ENCODE measurements at places on chromosomes 12 and 14.

DNA sequence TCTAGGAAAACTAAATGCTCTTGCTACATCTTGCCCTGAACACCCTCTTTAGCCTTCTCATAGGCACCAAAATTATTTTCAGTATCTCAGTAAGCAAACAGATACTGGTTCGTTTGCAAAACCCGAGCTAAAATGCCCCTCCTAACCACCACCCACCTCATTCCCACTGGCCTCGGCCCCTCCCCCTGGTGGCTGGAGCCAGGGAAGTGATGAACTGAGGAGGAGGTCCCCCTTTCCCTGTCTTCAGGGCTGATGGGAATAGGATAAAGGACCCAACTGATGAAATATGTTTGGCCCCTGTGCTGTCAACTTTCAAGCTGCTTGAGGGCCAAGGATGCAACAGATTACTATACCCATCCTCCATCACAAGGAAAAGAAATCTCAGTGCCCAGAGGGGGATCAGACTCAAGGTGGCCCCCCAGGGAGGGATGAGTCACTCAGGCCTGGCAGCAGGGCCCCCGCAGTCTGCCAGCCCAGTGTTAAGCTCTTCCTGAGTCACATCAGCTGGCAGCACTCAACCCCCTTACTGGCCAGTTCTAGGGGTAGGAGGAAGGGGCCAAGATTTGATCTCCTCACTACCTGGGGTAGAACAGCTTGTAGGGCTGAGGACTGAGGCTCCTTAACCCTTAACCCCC is 1.7 kb downstream of the ANKRD52 start:
- no peak for DNase-seq

GRCh38 chr14:98769326-98769725 is 502.7 kb downstream of the BCL11B start:
- no peak for DNase-seq

- no peak for DNase-seq
Observed at GRCh38 chr14:90438841-90439240, 42.0 kb downstream of the CALM1 start.

- no peak for DNase-seq
Observed at GRCh38 chr12:122004633-122005071, 17.0 kb upstream of the BCL7A start.

DNA sequence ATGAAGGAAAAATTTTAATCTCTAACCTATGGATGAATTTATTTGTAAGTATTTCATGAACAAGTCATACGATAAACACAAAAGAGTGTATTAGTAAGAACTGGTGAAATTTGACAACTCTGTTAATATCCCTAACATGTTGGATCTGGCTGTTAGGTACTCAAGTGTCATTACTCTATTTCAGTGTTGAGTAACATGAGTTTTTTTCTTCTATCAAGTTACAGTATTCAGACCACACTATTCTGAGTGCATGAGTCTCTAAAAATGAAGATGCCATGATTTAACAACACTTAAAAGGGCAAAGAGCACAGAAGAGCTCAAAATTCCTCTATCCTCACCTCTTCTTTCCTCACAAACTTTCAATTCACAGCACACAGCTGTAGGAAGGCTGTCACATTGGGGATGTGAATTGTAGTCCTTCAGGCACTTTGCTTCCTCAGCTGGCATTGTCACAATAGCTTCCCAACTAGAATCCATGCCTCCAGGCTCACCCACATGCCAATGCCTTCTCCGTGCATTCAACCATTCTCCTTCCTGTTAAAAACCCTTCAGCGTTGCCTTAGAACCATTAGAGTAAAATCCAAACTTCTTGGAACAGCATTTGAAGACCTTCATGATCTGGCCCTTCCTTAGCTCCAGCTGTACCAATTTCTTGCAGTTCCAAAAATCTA is 73.7 kb upstream of the DBX2 start:
- DNase-seq, result no peak

DNA sequence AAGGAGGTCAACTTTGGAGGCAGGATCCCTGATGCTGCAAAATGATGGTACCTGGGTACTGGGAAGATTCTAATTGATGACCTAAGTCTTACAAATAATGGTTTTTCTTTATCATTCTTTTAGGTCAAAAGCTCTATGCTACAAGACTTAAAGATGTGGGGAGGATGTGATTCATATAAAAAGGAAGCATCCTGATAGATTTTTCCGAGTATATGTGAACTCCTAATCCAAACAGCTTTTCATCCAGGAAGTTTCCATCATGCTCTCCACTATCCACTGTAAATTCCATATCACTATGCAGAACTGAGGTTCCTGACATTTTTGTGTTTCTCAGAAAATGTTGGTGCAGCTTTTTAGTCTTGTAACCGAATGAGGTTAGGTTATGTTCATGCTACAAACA is 293.2 kb downstream of the PAWR start:
- no peak for DNase-seq

- DNase-seq, result no peak
Observed at GRCh38 chr12:126084480-126084879, 1019.2 kb downstream of the AACS start.

GRCh38 chr12:124392667-124393413 is 97.9 kb downstream of the RFLNA start:
- no peak for DNase-seq

DNA sequence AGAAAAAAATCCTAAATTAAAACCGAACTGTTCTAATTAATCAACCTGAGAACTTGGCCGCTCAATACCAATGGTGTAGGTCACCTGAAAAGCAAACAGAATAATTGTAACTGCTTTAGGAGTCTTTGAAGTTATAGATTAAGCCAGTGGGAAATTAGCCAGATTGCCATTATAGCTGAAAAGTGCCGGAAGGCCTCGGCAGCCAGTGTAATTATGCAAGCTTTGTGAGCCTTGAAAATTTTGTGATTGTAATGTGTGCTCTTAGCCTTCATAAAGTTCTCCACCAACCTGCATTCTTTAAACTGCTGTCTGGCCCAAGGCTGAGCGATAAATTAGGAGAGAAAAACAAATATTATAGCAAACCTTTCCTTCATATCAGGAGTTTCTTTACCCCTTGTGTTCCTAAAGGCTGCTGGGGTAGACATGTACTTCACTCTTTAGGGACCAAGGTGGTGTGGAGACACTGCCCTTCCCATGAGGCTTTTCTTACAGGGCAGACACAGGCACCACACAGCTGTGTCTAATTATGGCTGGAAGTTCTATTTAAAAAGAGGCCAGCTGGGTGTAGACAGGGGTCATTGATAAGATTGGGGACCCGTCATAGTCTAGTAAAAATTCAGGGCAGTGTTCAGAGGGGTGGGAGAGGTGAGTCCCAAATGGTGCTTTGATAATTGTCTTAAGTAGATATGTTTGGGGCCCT is 991.2 kb downstream of the FLRT2 start:
- DNase-seq, result no peak

DNA sequence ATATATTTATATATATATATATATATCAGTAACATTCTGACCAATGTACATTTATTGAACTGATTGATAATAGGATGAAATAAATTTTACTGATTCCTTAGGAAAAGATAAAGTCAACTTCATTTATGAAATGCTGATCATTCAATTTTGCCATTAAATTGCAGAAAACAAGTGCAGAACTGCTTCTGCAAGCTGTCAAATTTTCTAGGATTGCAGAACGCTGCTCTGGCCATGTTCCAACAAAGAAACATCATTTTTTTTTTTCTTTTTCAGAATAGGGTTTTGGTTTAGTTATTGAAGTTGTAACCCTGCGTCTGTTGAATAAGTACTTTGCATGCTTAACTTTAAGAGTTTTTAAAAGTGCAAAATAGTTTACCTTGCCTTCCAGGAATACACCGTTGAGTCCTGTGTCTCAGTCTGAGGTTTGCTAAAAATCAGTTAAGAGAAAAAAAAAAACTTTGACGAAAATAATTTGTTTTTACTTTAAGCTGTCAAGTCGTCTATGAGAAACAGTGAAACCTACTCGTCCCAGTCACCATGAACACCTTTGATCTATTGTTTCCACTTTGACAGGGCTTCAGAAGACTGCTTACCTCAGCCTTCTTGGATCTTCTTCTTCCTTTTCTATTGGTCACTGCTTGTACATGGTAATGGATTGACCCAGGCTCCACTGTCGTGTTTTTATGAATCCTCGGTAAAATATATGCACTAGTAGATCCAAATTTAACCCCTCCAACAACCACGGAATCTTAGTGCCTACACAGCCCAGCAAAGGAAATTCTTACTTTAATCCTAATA is at the start of gene KERA:
Gene KERA (minus strand): TSS at position 657 of the 798 bp plus-strand sequence. CDS start 1,743 bp downstream, outside the sequence.
- DNase-seq, result no peak

GRCh38 chr12:106984588-106985137 is 2.3 kb downstream of the MTERF2 start:
- DNase-seq, result no peak

DNA sequence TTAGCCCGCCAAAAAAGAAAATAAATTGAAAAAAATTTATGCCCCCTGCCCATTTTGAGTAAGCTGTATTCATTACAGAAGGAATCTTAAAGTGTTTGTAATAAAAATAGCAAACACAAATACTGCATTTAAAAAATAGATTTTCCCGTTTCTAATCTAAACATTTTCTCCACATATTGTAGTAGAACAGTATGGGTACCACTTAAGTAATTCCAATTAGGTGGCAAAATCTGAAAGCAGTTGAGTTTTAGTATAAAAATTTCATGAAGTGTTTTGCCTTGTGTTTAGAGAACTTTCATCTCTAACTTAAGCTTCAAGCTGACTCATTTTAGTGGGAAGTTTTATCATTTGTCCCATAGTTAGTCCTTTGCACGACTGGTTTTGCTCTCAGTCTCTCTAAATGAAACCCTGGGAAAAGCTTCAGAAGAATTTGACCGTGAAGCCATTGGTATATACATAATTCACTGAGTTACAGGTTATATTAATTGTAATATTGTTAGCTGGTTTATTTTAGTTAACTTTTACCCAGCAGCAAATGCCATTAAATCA is 214.6 kb downstream of the ERC1 start:
- DNase-seq, result no peak

DNA sequence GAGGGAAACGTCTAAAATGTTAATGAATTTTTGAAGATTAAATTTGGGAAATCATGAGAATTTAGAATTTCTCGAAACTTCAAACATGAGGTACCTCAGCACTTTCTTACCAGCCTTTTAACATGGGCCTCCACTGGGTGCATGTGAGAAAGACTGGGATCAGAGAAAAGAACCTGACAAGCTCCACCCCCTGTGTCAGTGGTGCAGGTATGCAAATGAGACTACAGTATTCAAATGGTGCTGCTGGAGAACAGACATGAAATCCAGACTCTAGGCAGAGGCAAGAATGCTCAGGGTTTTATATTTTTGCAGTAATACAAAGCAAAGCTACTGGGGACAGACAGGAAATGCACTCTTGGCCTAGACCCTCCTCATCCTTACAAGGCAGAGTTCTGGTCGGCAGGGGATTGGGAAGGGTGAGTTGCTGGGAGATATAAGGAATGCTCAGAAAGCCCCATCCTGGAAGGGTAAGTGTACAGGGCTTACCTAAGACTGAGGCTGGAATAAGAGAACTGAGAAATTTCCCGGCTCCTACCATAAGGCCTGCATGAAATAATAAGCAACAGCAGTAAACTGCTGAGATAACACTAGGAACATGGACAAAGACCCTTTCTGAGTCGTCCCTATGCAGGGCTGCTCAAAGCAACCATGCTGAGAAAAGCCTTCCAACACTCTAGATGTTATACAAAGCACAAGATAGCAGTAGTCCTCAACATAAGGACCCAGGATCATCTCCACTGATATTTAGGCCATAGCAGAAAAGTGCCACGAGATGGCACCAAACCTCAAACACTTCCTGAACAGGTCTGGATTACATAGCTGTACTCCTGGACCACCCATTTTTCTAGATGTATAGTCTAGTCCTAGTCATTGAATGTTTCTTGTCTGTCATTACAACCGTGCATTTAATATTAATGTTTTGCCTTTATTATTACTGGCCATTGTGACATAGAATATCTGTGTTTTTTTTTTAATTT is 260.8 kb downstream of the RASSF9 start:
- no peak for DNase-seq

DNA sequence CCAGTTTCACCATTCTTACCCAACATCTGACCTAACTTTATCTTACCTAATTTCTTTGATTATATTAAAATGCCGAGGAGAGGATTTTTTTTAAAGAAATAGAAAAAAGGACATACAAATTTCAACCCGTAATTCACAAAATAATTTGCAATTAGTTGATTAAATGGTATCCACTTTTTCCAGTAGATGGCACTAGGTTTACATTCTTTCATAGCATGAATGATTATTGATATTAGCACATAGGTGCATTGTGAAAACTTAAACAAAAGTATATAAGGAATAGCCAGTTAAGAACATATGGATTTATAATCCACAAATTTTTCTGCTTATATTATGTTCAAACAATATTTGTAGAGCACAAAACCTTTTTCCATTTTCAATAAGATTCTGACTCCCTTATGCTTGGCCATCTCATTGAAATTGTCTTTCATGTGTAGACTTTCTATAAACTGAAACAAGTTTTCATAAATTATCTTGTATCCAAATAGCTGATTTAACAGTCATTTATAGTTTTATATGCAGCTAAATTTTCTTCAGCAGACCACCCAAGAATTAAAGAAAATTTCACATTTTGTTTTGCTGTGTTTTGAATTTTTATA is 35.3 kb downstream of the MSRB3 start:
- no peak for DNase-seq

DNA sequence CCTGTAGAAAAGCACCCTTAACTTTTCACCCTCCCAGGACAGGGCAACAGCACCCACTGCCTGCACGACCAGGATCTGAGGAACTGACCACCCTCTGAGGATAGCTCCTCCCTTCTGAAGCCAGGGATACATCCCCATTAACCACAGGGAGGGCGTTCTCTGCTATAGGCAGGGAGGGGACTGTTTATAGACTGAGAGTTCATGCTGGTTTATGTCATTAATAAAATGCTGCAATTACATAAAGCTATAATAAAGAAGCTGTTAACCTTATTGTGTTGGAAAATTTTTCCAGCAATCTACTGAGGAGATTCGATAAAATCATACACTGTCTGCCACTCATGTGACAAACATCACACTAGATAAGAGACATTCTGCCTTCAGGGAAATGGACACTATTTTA is 232.4 kb upstream of the SFSWAP start:
- DNase-seq, result no peak

GRCh38 chr12:84161296-84161695 is 751.3 kb downstream of the SLC6A15 start:
- no peak for DNase-seq

- DNase-seq, result peak; percentile 26
Observed at GRCh38 chr12:7162691-7163114, 26.8 kb upstream of the PEX5 start.

- DNase-seq, result no peak
Observed at GRCh38 chr14:104587641-104588040, 8.1 kb downstream of the C14orf180 start.

DNA sequence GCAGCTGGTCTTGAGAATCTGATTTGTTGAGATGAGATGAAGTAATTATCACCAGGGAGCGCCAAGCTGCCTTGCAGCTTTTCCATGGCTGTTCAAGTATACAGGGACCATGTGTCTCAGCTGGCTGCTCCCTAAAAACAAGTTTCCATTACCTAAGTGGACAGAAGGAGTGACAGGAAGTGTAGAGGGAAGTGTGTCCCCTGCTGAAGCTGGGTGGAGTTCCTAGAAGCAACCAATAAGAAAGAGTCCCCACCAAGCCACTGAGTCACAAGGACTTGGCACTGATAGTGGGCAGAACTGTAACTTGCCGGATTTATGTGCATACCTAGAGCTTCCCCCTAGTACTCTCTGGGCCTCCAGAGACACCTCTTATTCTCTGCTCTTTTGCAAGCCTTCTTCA is 1.5 kb upstream of the GPX2 start:
- DNase-seq, result no peak

GRCh38 chr14:91405241-91405721 is 12.3 kb downstream of the CCDC88C start:
- no peak for DNase-seq

GRCh38 chr12:52185400-52185967 is 6.3 kb downstream of the KRT80 start:
- DNase-seq, result no peak

All from NCI-H187 (cell line).